ENCODE measurements at places on chromosomes 1 and 21.
A peak's percentile ranks its signal among the peaks of the same experiment; 100 is the strongest.

DNA sequence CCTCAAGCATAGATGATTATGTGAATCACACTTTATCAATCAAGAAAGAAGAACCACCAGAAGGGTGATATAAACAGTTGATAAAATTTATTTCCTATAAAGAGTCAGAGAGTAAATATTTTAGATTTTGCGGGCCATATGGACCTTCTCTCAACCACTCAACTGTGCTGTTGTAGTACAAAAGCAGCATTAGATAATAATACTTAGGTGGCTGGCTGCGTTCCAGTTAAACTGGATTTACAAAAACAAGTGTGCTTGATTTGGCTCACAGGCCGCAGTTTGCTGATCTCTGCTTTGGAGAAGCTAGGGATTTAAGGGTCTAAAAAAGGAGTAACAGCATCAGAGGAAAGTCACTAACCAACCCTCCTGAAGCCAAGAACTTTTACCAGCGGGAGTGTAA, 1406.0 kb downstream of the KCNT2 start:
- no peak for DNase-seq

DNA sequence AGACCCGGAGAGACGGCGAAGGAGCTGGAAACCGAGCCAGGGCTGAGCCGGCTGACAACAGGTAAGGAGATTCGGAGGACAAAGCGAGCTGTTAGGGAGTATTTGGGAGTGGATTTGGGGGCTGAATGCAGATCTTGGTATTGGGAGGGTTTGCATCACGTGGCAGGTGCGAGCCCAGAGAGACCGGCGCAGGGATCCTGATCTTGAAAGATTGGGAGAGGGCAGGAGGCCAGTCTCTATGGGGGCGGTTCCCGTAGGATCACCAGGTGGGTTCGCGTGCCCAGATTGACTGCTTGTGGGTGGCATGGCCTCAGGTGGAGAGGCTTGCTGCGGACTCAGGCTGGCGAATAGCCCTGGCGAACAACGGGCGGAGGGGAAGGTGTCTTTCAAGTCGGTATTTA, 204 bp downstream of the CIART start:
- no peak for DNase-seq

GRCh38 chr1:31939484-31940329, 1.5 kb upstream of the PTP4A2 start:
- DNase-seq = peak; percentile 62

DNA sequence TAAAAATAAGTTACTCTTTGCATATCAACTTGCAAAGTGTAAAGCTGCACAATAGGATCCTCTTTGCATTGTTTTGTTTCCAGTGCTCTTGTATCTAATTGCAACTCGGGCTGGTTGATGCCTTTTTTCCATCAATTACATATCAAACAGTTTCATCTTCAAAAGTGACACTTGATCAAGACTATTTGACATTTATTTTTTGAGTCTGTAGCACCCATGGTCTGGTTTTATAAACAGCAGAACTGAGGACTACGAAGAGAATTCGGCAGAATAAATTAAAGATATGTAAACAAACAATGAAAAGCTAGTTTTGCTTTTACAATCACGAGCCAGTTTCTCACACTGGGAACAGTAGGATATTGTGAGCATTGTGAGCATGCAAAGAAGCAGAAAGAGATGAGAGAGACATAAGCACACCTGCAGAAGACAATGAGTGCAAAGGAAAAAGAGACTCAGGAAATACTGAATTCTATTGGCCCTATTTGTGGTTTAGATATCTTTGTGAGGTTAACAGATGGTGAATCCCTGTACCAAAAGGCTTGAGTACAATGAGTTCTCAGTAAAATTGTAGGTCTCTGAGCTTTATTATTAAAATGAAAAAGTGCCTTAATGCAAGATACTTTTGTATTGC, 45.4 kb downstream of the RPL5 start:
- no peak for DNase-seq

DNA sequence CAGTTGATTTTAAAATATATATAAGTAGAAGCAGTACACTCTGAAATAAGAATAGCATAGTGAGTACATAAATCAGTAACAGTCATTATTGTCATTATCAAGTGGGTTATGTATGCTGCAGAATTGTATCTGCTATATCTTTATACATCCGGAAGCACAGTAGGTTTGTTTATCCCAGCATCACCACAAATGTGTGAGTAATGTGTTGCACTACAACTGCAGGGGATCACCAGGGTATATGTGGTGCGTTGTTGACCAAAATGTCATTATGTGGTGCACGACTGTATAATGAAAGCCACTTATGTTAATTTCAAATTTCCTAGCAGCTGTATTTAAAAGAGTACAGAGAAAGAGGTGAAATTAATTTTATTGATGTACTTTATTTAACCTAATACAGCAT, 87.7 kb upstream of the GADD45A start:
- DNase-seq = no peak

DNA sequence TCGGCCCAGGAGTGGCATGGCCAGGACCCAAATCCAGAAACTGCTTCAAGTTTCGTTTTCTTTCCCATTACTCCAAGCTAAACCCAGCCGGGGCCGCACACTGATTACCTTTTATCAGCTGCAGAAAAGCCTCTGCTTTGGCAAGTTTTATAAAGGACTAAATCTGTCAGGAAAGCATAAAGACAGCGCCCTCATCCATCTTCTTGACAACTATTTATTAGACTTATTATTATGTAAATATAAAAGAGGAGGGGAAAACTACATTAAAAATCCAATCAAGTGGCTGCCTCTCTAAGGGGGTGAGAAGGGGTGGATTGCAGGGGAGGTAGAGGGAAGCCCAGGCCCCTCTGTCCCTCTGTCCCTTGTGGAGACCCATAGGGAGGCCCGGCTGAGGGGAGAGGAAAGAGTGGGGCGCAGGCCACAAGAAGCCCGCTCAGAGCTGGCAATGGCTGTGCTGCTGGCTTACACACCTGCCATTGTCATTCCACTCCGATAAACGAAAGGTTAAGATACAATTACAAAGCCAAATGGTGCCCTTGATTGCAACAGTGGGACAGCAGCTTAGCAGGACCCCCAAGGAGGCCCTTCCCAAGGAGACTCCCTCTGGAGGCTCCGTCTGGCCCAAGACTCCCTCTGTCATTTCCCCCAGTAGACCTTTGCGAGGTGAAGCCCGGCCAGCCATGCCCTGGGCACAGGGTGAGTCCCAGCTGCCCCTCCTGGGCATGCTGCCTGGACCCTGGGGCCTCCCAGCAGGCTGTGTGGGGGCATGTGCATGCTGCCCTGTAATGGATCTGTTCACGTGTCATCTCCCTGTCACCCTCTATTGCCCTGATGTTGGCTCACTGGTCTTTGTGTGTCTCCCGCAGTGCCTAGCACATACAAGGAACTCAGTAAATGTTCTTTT, 45.4 kb downstream of the KCND3 start:
- no peak for DNase-seq

DNA sequence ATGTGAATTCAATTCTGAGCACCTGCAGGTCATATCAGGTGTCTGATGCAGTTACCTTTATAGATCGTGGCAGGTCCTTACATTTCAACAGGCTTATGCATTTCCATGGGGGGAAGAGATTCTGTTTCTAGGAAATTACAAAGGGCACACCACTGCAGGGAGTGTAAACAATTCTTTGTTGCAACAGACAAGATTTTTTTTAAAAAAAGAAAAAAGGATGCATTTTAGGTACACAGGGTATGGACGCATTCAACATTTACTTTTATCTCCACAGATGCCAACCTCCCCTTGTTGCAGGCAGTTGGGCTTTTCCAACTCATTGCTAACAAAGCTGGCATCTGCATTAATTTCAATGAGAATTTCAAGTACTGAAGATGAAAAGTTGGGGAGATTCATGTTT, 13.5 kb upstream of the TEKT2 start:
- DNase-seq = no peak

DNA sequence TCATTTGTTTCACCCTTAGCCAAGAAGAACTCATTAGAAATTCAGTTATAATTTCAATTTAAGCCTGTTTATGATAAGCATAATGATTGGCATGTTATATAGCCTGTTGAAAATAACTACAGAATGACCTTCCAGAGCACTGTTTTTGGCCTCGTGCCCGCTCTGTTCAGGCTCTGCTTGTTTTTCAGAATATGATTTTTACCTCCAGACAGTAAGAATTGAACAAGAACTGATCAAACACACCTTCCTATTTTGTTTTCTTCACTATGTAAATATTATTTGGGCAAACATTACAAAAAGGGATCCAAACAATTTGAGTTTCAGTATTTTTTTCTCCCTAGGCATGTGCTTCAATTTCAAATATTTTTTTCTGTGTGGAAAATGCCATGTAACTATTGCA, 48.1 kb upstream of the ANGPTL1 start:
- no peak for DNase-seq

DNA sequence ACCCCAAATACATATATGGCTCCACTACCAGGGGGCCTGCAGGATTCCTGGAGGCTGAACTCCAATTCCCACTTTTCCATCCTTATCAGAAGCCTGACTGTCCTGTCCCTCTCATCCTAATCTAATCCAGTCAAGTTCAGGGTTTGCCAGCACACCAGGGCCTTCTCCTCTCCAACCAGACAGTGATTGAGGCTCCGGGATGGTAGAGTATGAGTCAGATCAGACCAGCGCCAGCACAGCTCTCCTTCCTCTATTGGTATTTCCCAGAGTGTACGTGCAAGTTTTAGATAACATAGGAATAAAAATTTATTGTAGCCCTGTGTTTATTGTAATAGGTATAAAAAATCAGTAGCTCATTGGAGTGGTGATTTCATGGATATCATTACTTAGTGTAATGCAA, 24.5 kb upstream of the RCSD1 start:
- DNase-seq = no peak

DNA sequence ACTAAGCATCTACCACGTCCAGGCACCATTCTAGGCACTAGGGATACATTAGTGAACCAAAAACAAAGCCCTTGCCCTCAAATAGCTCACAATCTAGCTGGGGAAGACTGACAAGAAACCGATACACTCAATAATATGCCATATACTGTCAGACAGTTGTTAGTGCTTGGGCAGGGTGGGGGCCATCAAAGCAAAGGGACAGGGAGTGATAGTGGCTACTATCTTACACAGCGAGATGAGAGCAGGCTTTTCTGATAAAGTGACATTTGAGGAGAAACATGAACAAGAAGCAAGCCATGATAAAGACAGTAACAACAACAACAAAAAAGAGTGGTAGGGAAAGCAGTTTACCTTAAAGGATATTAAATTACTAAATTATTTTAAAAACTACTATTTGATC, 41.1 kb downstream of the ERO1B start:
- no peak for DNase-seq

DNA sequence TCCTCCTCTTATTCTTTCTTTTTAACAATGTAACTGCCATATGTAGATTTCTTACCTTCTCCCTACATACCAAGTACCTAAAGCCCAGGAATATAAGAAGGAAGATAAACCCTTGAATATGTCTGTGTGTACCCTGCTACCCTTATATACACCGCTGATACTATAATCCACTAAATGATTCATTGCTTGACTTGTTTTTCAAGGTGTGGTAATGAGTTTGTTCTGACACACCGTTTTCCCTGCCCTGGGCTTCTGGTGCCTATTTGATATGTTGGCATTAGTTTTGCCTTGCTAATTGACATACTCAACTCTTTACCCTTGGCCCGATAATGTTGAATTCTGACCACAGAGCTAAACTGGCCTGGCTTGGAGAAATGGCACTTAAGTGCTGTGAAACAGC, 64.3 kb downstream of the IL23R start:
- DNase-seq = no peak

DNA sequence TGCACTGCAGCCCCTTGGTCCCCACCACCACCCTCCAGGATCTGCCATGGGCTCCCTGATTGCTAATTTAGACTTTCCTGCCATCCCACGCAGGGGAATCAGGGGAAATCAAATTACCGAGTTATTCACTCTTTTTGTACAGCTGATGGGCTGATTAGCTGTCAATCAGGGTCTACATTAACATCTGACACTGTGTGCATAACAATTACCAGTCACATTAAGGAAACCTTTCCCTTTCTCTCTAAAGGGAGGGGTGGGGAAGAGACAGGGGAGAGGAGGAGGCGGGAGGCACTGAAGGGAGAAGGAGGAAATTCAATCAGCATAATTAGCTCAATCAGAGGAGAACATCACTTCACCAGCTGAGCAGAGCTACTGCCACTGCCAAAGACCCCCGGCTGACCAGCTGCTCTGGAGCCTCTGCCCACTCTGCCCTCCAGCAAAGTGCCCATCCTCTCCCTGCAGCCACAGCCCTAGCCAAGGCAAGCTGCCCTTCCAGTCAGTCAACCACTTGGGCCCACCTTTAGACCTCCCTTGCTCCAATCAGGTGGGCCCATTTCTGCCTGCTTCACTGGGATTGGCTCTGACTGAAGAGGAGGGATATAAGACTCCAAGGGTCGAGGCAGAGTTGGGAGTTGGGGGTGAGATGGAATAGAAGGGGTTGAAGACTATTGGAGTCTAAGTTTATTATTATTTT, 199.3 kb upstream of the ZC3H12A start:
- DNase-seq = no peak

DNA sequence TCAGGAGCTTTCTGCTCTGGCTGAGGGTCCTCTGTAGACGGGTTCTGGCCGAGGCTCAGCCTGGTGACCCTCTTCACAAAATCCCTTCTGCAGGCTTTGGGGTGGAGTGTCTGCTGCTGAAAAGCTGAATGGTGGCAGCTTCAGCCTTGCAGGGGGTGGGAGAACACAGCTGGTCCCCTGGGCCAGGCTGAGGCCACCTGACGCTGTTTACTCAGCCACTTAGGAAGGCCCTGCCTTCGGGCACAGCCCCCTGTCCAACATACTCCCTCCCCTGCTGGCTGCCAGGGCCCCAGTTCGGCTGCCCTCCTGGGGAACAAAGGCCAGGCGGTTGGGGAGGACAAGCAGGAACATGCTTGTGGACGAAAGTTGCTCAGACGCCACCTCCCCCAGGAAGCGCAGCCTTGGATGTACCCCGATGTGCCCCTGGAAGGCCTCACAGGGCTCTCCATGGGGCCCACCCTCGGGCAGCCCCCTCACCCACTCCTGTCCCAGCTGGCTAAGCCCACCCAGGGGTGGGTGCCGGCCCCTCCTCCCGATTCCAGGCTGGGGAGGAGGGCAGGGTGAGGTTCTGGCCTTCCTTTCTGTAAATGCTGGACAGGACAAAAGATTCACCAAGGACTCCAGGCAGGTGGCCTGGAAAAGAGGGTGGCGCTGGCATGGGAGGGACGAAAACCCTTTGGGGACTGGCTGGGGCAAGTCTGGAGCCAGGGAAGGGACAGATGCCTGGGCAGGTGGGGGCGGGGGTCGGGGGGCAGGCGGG, at the start of gene ANKRD65:
Gene ANKRD65, minus strand, starts transcription at position 130 of the 760 bp plus-strand sequence. CDS start 271 bp downstream, outside the sequence.
- DNase-seq = no peak

- DNase-seq = no peak
Measured at GRCh38 chr1:61081686-61082310, 563 bp upstream of the NFIA start.
